Brain microvascular endothelial cell (primary cell): ENCODE measurements at places on chromosomes 1 and 21.

DNA sequence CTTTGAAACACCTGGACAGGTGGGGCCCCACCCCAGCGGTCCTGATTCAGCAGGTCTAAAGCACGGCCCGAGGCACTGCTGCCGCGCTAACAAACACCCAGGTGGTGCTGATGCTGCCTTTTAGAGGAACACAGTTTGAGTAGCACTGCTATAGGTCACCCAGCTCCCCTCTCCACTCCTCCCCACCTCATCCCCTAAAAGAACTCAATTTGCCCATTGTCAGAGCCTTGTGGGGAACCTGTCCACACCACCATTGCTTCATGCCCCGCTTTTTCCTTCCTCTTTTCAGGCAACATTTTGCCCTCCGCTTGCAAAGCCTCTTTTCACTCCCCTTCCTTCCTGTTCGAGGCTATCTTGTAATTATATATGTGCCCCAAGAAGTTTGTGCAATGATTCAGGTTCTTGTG lies 26.2 kb upstream of the PADI4 start:
- DNase-seq: no peak

- DNase-seq: no peak
Observed at GRCh38 chr1:55213885-55214211, 1.3 kb downstream of the USP24 start.

- DNase-seq: no peak
Observed at GRCh38 chr1:36446746-36447145, 3.5 kb downstream of the OSCP1 start.

- DNase-seq: no peak
Observed at GRCh38 chr1:204974327-204974726, 68.7 kb upstream of the CNTN2 start.

GRCh38 chr21:33419538-33420123 lies 16.4 kb downstream of the IFNGR2 start:
- DNase-seq: peak; percentile 53

DNA sequence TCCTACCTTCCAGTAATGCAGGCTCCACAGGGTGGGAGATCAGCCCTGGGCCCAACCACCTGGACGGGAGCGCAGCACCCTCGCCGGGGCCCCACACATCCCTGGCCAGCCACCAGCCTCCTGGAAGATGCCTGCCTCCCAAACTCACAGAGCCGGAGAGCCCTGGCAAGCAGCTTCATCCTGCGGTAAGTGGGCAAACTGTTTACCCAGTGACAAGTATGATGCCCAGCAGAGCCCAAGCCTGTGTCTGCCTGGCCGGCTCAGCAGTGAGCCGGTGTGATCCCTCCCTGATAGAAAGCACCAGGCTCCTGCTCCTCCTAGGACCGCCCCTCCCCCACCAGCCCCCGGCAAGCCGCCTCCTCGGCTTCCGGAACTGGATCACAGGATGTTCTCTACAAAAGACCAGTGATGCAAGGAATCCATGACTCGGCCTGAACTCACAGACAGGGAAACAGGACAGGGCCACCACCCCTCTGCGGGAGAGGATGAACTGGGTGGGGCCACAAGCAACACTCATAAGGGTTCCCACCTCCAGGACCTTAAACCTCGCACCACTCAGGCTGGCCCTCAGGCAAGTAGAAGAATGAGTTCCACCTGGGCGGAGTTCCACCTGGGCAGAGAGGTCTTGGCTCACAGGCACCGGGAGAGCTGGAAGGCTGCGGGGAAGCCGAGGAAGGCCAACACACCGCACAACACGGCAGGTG lies 7.9 kb downstream of the ACOT7 start:
- DNase-seq: peak; percentile 74

DNA sequence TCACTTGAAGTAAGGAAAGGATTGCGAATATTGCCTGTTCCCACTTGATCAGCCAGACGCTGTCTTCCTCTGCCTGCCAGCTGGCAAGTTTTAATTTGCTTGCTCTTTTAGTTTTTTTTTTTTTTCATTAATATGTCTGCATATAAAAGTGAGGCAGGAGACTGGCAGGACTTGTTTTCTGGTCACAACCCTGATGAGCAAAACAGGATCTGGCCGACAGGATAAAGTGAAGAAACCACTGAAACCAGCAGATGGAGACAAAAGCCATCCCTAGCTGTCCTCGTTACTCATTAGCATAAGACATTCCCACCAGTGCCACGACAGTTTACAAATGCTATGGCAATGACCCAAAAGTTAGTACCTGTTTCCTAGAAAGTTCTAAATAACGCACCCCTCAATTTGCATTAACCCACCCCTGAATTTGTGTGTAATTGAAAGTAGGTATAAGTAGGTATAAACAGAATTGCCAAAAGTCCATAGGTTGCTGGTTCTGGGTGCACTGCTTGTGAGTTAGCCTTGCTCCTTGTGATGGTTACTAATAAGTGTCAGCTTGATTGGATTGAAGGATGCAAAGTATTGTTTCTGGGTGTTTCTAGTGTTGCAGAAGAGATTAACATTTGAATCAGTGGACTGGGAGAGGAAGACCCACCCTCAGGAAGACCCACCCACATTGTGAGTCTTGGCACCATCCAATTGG lies 60.8 kb downstream of the ZNF684 start:
- DNase-seq: peak; percentile 38

GRCh38 chr1:79105500-79105899 lies 99.0 kb upstream of the ADGRL4 start:
- peak; percentile 15 for DNase-seq

GRCh38 chr1:155392898-155393411 lies 72.3 kb downstream of the RUSC1 start:
- DNase-seq: no peak

- DNase-seq: peak; percentile 6
Observed at GRCh38 chr1:153774780-153775457, at the start of gene SLC27A3. Gene SLC27A3 (plus strand): TSS chr1:153775407. CDS start chr1:153775498, 91 bp downstream.

- DNase-seq: no peak
Observed at GRCh38 chr1:13730291-13730690, 30.3 kb downstream of the PRDM2 start.

- DNase-seq: peak; percentile 87
Observed at GRCh38 chr1:8660411-8660828, 157.0 kb downstream of the RERE start.

- DNase-seq: no peak
Observed at GRCh38 chr1:11126569-11126968, 26.9 kb upstream of the EXOSC10 start.

DNA sequence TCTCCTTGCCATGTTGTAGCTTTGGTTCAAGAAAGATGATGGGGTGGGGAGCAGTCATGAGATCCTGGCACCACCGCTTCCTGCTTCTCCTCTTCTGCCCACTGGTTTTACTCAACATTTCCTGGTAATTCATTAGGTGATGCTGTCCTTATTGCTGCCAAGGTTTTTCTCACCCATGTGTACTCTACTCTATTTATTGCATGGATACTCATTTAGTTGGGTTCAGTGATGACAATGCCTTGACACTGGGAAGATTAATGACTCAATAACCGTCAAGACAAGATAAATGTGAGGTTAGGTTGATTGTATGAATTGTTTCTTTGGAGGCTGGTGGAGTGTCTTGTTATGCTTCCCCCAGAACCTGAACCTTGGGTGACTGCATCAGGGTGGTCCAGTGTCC lies 484.2 kb downstream of the SIPA1L2 start:
- DNase-seq: no peak

GRCh38 chr1:63937461-63938022 lies 163.7 kb downstream of the ROR1 start:
- DNase-seq: no peak

DNA sequence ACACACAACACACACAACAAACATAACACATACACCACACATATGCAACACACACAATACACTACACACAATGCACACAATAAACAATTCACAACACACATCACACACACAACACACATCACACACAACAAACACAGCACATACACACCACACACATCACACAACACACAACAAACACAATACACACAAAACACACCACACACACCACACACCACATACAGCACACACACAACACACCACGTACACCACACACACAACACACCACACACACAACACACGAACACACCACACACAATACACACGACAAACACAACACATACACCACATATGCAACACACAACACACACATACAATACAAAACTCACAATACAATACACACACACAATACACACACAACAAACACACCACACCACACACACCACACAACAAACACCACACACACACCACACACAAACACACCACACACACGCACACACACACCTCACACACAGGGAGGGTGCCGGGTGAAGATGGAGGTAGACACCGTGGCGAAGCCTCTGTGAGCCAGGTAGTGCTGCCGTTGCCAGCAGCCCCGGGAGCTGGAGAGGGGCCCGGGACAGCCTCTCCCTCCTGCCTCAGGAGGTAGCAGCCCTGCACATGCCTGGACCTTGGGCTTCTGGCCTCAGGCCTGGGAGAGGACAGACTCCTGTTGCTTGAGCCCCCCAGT lies 30.4 kb upstream of the C1orf174 start:
- no peak for DNase-seq

DNA sequence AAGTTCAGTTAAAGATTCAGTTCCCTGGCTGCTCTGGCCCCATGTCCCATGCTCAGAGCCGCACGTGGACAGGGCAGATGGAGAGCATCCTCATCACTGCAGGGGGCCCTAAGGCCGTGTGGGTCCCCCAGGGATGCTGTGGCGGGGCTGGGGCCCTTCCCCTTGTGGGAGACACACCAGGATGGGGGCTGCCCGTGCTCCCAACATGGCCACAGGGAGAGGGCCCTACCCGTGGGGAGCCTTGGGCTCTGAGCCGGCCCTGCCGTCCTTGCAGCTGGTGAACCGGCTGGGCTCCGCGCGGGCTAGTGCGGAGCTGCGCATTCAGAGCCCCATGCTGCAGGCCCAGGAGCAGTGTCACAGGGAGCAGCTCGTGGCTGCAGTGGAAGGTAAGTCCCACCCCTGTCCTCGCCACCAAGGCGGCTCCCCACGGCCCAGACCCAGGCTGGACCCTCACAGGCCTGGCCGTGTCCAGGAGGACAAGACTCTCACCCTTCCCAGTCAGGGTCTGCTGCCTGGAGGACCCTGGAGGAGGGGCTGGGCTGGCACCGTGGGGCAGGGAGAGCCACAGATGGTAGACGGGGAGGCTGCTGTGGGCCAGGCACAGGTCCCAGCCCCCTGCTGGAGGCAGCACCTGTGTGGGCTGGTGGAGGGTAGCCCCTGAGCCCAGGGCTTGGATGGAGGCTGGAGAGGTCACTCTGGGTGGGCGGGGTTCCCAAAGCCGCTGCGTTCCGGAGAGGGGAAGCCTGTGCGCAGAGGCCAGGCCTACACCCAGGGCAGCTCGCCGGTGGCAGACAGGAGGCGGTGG lies 53.8 kb downstream of the TRIM11 start:
- DNase-seq: no peak
